NCI-H524 (cell line): ENCODE measurements at places on chromosomes 3 and 15.

GRCh38 chr3:32706348-32707025, 21.5 kb downstream of the CNOT10 start:
- no peak for DNase-seq

- no peak for DNase-seq
Measured at GRCh38 chr3:197456261-197457091, 99.3 kb downstream of the BDH1 start.

DNA sequence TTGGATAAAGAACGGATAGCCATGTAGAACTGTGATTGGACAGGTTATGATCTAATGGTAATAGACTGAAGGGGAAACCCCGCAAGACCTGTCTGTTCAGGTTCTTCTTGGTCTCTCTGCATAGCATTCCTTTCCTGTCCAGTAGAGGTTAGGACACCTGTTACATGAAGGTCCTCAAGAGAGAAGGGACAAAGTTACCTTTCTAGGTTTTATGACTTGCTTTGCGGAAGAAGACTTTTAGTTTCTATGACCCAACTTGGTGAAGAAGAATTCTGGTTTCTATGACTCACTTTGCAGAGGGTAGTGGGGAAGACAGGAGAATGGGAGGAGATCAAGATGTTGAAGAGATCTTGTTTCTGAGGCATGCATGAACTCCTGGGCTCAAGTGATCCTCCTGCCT, 97.9 kb upstream of the C3orf80 start:
- no peak for DNase-seq

GRCh38 chr3:78268716-78269668, 1229.1 kb downstream of the ROBO2 start:
- DNase-seq, result no peak

DNA sequence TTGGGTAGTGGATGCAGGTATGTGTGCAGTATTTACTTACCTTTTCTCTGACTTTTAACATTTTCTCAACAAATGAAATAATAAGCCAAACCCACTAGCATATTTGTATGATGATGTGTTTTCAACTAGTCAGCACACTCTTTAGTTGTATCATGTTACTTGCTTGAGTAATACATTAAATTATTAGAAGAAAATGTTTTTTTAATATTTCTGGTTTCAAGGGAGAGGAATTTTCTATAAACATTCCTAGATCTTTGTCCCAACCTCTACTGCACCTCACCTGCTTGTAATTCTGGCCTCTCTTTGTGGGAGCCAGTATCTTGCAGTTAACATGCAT, 161.8 kb upstream of the CBLB start:
- no peak for DNase-seq

DNA sequence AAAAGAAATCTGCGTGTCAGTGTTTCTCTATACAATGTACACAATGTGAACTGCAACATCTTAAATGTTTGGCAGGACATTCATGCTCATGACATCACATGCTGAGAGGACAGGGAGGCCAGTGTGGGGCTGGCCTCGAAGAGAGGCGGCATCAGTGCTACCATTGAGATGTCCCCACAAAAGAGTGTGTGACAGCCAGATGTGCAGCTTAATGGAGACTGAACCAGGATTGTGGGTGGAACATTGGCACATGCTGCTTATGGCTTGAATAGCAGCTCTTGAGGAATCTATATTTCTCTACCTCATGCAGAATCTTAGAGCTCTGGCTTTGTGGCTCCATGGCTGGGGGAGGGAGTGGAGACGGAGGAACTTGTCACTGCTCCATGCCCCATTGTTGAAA, 18.5 kb downstream of the CLDN11 start:
- DNase-seq, result no peak
